ENCODE measurements at places on chromosomes 13 and 19.

DNA sequence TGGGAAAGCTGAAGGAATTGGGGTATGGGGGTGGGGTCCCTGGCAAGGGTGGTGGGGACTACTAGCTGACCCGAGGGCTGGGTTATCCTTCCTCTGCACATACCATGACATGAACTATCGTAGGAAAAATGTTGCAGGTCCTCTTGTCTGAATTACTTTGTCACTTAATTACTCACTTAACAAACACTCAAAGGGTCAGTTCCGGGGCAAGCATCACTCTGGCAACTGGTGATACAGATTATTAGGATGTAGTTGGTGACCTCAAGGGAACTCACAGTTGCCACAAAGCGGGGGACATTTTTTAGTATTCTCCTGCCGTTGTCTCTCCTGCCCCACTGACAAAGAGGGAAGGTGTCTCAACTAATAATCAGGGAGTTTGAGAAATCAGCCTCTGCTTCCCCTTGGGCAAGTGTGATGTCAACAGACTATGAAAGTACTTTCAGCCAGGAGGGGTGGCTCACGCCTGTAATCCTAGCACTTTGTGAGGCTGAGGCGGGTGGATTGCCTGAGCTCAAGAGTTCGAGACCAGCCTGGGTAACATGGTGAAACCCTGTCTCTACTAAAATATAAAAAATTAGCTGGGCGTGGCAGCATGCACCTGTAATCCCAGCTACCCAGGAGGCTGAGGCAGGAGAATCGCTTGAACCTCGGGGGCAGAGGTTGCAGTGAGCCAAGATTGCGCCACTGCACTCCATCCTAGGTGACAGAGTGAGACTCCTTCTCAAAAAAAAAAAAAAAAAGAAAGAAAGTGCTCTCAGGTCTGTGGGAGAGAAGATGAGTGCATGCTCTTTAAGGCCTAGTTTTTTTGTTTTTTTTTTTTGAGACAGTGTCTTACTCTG is 10.3 kb downstream of the DNAJB1 start:
- no peak for DNase-seq

- no peak for DNase-seq
These were observed 1616.2 kb upstream of the SPRY2 start for GRCh38 chr13:81957121-81957520.

- DNase-seq = no peak
These were observed 730 bp downstream of the SYMPK start for GRCh38 chr19:45862271-45862563.

DNA sequence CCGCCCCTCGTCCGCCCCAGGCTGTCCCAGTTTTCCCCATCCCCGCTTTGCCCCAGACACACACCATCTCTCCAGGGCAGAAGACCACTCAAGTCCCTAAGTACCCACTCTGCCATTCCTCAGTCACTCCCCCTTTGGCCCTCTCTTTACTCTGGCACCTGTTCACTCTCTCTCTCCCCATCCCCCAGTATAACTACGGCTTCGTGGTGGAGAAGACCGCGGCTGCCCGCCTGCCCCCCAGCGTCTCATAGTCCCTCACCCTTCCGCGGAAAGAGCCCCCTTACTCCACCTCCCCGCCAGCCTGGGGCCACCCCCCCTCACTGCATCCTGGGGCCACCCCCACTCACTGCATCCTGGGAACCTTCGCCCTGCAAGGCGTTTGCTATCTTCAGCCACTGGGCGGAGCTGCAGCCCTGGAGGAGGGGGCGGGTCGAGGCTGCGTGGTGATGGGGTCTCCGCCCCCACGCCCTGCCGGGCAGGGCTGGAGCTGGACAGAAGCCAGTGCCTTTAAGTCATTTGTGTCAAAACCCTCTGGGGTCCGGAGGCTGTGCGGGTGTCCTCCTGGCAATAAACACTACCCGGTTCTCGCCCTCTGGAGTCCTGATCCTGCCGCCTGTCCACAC is 5.0 kb downstream of the MVB12A start:
- no peak for DNase-seq

GRCh38 chr13:74761801-74762757 is 627.9 kb upstream of the KLF12 start:
- no peak for DNase-seq

DNA sequence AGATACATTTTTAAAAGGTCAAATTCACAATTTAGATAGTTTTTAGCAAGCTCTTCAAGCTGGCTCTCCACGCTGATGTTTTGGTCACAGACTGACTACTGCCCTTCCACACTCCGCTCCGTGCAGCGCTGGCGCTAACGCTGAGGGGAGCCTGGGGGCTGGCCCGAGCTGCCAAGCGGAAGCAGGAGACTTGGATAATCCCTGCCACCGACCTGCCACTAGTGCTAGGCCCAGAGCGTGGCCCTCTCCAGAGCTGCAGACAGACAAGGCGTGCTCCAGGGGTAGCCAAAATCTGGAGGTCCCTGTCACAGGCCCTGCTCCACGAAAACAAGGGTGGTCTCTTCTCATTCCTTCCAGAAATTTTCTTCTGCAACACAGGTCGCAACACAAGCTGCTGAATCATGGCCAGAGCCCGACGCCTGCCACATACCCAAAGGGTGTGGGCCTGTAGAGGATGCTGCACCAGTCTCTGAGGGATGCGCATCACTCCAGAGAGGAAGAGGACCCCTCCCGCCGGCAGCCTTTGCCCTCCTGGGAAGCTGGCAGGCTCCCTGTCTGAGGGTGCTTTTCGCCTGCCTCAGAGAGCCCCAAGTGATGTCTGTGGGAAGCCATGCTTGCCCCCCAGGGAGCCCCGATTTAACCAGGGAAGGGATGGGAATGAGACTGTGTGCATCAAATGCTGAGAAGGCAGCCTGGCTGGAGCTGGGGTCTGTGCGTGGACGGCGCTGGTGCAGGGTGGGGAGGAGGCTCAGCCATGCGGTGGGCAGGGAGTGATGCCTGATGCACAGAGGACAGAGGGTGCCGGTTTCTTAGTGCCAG is 21.6 kb downstream of the CAPS start:
- DNase-seq = no peak

DNA sequence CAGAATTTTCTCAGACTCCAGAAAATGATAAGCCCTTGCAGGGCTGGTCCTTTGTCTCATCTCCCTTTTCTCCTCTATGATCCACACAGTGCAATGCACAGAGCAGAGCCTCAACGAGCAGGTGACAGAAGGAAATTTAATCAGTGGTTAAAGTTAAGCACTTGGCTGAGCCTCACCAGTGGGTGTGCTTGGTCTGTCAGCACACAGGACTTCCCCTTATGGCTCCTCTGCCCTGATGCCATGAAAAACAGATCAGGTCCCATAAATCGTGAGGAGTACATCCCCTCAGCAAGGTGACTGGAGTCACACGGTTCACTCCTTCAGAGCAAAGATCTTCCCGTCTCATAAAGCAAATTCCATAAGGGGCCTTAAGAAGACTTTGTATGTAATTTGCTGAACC is 818.2 kb downstream of the UQCRFS1 start:
- no peak for DNase-seq

DNA sequence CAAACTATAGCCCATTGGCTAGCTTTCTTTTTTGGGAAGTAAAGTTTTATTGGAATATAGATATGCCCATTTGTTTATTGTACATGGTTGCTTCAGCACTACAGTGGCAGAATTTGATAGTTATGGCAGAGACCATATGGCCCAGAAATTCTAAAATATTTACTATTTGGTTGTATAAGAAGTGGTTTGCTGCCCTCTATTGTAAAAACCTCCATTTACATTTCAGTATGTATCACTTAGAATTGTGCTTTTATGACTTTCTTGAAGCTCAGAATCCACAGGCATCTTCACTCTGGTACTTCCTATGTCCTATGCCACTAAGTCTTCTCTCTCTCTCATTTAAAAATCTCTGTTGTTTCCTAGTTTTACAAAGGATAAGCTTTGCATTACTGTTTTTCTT is 37.7 kb downstream of the DLEU7 start:
- no peak for DNase-seq

- no peak for DNase-seq
These were observed 312 bp downstream of the GSK3A start for GRCh38 chr19:42242069-42242511.

DNA sequence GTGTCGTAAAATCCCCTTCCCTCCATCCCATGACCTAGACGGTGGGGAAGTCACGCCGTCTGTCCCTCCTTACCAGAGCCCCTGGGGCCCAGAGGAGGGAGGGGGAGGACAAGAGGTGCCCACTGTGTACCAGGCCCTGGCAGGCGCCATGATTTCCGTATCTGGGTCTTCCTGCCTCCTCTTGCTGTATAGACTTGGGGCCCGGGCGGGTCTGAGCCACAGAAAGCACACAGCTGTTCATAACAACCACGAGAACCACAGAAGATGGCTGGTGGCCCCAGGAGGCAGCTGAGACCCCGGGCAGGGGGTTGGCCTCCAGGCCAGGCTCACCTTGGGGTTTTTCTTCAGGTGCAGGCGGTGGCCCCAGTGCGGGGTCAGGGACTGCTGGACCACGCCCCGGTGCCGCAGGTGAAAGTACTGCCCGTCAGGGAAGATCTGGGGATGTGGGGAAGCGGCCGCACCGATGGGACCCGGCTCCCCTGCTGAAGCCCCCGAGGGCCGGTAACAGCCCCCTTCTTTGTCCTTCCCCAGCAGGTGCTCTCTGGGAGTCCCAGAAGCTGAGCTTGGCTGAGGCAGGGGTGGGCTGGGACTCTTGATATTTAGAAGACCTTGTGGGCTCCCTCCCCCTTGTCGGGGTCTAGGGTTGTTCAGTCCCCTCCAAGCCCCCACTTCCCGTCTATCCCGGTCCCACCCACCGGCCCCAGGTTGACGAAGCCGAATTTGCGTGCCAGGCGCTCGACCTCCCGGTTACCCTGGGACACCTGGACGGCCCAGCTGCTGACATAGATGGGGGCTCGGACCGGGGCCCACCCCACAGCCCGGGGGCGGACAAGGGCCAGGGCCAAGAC is 463 bp downstream of the PCSK4 start:
- DNase-seq = no peak

DNA sequence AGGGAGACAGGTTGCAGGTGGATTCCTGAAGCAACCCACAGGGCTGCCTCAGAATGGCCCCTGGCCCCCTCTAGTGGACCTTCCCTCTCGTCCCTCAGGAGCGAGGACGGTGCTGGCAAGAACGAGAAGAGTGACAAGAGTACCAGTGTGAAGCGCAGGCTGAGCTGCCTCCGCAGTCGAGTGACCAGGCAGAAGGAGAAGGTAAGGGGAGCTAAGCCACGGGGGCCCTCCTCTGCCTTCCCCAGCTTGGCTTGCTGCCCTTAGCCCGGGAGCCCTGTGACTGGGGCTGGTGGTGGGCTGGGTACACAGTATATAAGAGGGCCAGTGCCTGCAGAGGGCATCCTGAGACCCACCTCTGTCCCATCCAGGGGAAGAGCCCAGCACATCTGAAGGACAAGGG is 34.0 kb downstream of the ARHGEF18 start:
- no peak for DNase-seq

DNA sequence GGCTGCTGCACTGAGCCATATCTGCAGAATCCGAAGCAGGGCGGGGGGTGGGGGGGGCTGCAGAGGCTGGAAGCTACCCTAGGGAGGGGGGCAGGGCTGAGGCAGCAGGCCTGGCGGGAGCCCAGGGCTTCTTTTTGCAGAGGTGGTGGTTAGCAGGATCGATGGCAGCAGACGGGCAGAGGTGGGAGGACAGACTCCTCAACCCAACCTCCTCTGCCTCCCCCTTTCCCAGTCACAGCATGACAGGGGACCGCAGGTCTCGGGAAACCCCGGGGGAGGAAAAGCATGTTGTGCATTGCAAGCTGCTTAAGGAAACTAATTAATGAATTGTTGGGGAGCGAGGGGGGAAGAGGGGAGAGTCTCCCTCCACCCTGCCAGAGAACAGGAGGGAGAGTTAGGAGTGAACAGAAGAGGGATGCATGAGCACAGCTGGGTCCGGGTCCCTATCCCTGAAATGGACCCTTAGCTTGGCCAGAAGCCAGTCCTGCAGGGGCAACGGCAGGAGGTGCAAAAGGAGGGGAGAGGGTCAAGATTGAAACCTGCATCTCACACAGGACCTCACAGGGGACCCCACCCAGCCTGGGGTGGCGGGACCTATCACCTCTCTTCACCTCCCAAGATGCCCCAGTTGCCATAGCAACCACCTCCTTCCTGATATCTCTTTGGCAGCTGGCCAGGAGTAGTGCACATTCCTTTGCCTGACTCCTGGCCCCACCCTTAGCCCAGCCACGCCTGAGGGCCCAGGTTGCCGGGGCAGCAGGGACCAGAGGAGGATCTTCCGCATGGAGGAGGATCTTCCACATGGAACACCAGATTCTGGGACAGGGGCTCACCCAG is 1.8 kb downstream of the FXYD7 start:
- DNase-seq = no peak

- DNase-seq = no peak
These were observed at the start of gene CACNG8 for GRCh38 chr19:53962887-53963431. CACNG8 (plus strand) TSS chr19:53962937.

DNA sequence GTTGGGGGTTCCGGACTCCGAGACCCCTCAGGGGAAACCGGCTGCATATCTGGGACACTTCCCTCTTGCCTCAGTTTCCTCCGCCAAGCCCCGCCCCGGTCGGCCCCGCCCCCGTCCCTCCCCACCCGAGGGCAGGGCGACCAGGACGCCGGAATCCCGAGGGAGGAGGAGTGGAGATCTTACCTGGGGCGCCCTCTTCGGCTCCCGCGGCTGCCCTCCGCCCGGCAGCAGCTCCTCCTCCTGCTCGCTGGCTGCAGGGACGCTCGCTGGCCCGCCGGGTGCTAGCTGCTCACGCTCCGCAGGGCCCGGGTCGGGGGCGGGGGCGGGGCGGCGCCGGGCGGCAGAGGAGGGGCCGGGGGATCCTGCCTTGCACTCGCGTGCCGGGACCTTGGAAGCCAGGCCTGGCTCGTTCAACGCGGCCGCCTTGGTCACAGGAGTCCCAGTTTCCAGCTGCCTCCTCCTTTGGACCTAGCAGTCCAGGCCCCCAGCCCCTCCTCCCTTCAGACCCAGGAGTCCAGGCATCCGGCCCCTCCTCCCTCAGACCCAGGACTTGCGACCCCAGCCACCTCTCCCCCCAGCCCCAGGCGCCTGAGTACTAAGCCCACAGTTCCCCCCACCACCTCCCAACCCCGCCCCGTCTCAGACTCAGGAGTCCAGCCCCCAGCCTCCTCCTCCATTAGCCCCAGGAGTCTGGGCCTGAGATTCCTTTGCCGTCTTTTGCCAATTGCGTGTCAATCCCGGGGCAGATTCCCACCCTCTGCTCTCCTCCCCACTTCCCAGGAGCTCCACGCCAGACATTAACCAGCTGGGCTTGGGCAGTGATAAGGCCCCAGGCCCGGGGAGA is at the start of gene NTF4:
Gene NTF4 (minus strand): TSS at position 51 of the 844 bp plus-strand sequence. CDS start 2,821 bp downstream, outside the sequence.
- DNase-seq = no peak

DNA sequence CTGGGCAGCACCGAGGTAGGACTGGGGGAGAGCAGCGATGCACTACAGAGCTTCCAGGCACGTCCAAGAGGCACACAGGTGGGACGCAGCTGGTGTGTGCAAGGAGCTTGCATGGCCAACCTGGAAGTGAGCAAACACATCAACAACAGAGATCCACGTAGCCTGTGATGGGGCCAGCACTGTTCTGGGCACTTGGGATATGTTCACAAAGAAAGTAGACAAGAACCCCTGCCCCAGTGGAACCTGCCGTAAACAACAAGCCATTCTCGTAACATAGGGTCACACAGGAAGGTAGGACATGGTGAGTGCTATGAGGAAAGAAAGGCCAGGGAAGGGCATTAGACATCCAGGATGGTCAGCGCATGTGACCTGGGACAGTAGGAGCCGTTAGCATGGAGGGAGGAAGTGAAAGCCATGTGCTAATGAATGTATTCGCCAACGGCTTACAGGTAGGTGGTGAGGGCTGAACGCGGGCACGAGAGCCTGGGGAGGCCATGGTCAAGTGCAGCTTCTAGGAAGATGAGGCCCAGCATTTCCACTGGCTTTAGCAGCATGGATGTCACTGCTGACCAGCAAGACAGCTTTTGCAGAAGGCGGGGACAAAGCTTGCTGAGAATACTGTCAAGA is 105.5 kb downstream of the TEX26 start:
- DNase-seq = no peak

- DNase-seq = no peak
These were observed 119.0 kb upstream of the OBI1 start for GRCh38 chr13:78777976-78778375.

- DNase-seq = no peak
These were observed 5.3 kb upstream of the EPSTI1 start for GRCh38 chr13:42997381-42997780.
